ENCODE measurements at places on chromosomes 6 and 20.

DNA sequence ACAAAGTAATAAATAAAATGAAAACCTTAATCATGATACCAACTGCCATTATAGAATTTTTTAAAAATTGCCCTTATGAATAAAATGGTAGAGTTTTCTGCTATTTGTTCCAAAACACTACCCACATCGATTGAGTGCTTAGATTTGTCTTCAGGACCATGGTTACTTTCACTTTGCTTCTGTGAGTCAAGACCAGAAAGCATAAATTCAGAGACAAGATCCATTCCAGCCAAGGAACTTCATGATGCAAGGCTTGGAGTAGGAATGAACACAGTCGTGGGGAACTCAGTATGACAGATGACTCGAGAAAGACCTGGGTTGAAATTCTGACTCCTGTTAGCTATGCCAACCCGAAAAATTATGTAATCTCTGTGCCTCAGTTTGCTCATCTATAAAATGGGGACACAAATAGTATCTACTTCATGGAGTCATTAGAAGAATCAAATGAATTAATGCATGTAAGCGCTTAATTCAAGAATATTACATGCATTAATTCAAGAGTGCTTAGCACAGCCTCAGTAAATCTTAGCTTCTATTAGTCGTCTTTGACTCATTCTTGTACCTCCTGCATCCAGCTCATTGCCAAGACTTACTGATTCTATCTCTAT lies 72.5 kb upstream of the MYLIP start:
- no peak for DNase-seq

GRCh38 chr6:165249808-165250207 lies 59.6 kb downstream of the C6orf118 start:
- DNase-seq = no peak

DNA sequence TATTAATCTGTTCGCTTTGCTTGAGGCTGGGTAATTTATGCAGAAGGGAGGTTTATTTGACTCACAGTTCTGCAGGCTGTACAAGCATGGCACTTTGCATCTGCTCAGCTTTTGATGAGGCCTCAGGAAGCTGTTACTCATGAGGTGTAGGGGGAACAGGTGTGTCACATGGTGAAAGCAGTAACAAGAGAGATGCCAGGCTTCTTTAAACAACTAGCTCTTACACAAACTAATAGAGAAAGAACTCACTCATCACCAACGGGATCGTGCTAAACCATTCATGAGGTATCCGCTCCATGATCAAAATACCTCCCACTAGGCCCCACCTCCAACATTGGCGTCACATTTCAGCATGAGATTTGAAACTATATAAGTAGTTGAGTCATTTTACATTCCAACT lies 34.4 kb upstream of the GCLC start:
- DNase-seq = no peak

- no peak for DNase-seq
These were observed 324 bp downstream of the JPH2 start for GRCh38 chr20:44186674-44187053.

- DNase-seq = no peak
These were observed 13.1 kb downstream of the RRAGD start for GRCh38 chr6:89398762-89399525.

- DNase-seq = no peak
These were observed 338.7 kb downstream of the TAF4 start for GRCh38 chr20:61726979-61727378.

- DNase-seq = peak; percentile 21
These were observed 662.6 kb downstream of the BCKDHB start for GRCh38 chr6:80769106-80769505.

DNA sequence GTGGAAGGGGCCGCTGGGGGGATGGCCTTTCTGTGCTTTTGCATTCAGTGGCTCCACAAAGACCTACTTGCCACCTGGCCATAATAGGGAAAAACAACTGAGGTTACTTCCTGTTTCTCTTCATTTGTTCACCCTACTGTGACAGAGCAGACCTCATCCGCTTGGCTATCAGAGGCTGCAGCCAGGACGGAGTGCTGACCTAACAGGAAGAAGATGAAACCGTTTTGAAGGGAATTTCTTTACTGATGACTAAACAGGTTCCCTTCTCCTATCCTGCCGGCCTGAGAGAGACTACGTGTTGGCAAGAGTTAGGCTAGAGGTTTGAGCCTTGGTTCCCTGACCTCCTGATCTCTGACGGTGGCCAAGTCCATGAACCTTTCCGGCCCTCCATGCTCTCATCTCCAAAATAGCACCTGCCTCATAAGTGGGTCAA lies 21.3 kb downstream of the PRR18 start:
- no peak for DNase-seq

- peak; percentile 82 for DNase-seq
These were observed 1.3 kb upstream of the RING1 start for GRCh38 chr6:33206864-33207551.

- no peak for DNase-seq
These were observed 75.1 kb upstream of the SCGN start for GRCh38 chr6:25576919-25577318.

- DNase-seq = peak; percentile 3
These were observed 489.8 kb upstream of the MANEA start for GRCh38 chr6:95087394-95088097.

- DNase-seq = no peak
These were observed 244.1 kb downstream of the TFAP2A start for GRCh38 chr6:10170816-10171215.

DNA sequence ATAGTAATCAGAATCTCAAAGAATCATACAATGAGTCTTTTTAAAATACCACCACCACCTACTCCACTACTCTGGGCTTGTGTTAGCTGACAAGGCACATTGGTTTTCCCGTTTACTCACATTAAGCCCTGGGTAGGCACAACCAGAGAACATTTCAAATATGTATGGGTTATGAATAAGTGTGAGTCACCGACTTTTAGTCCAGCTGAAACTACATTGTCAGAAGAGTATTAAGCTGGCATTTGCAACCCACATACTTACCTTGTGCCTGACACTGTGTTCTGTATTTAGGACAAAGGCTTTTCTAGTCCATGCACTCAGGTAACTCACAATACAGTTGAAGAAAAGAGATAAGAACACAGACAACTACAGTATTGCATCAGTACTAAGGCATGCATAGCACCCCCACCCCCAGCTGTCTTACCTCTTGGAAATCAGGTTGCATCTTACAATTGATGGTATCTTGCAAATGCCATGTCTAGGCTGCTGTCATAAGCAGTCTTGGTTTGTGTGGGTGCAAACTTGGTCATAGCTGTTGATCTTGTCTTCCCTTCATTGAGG lies 40.3 kb upstream of the AHI1 start:
- peak; percentile 17 for DNase-seq

- no peak for DNase-seq
These were observed 2.5 kb downstream of the SRMS start for GRCh38 chr20:63544958-63545516.

GRCh38 chr6:33756211-33756954 lies 9.7 kb upstream of the IP6K3 start:
- no peak for DNase-seq

DNA sequence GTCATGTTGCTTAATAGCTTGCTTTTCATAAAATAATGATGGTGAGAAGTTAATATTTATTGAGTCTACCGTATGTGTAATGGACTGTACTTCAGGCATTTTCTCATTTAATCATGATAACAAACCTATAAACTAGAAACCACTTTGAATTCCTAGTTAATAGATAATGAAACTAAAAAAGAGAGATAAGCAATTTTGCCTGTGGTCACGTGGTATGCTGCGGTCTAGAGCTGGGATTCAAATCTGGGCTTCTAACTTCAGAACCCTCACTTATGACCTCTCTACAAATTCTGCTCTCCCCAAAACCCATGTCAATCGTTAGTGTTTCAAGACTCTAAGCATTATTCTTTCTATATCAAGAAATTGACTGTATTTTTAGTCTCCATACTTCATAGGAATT lies 700.7 kb downstream of the PRKN start:
- DNase-seq = no peak

DNA sequence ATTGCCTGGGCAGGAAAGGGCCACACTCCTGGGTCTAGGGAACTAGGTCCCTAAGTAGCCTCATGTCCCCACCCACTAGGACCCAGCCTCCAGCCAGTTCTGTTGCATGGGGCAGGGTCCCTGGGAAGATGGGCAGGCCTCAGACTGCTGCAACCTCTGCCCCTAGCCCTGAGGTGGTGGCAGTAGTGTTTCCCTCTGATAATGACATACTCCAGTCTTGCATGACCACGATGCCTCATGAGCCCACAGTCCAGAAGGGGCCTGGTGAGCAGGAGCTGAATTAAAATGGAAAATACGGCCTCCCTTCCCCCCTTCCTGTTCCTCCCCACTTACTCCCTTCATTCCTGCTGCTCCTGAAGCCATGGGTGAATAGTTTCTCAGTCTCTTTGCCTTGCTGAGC lies 36.0 kb upstream of the SCRT2 start:
- DNase-seq = no peak

GRCh38 chr20:45892828-45893500 lies 1.8 kb downstream of the CTSA start:
- no peak for DNase-seq

DNA sequence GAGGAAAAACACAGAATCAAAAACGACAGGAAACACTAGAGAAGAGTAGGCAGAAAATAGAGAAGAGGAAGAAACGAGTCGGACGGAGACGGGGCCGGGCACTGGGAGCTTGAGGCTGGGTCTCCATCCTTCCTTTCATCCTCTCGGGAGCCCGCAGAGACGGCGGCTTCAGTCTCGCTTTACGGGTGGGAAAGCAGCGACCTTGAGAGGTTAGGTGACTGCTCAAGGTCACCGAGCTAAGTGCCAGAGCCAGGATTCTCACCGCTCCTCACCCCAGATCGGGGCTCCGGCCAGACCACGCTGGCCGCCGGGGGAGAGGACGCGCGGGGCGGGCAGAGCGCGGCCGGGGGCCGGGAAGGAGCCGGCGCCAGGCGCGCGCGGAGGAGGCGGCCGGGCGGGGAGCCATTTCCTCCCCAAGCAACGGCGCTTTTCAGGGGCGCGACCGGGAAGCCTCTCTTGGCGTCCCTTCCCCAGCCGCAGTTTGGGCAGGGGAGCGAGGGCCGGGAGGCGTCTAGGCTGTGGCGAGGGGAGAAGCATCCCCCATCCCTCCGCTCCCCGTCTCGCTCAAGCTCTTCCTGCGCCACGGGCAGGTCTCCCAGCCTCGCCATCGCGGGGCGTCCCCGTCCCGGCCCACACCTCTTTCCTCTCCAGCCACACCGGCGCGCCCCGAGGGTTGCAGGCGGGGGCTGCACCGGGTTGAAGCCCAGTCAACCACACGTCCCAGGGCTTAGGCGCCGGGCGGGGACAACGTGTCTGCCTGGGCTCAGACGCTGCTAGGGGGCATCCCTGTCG lies 24.1 kb upstream of the MAP3K7 start:
- peak; percentile 64 for DNase-seq

DNA sequence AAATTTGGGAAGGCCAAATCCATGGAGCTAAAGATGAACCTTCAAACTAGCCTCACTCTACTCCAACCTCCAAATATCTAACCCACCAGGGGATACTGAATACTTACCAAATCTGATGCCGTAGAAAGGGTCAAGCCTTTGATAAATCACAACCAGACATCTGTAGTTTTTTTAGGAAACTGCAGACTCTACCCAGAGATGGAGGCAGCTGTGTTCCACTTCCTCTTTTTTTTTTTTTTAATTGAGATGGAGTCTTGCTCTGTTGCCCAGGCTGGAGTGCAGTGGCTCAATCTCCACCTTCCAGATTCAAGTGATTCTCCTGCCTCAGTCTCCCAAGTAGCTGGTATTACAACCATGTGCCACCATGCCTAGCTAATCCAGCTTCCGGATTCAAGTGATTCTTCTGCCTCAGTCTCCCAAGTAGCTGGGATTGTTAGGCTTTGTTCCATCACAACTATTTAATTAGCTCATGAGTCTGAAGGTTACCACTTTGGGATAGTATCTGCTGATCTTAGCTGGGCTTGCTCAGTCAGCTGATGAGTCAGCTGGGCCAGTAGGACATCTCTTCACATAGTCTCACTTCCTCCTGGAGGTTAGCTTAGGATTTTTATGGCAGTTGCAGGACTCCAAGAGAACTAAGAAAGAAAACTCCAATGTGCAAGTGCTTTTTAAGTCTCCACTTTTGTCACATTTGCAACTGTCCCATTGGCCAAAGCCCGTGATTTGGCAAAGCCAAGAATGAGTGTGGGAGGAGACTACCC lies 13.3 kb downstream of the FRK start:
- peak; percentile 15 for DNase-seq

- peak; percentile 85 for DNase-seq
These were observed 98.9 kb upstream of the ZNF217 start for GRCh38 chr20:53692465-53693067.
